ENCODE measurements at places on chromosomes 1 and 21.

- DNase-seq: no peak
Observed at GRCh38 chr1:10969267-10969970, 43.0 kb upstream of the TARDBP start.

DNA sequence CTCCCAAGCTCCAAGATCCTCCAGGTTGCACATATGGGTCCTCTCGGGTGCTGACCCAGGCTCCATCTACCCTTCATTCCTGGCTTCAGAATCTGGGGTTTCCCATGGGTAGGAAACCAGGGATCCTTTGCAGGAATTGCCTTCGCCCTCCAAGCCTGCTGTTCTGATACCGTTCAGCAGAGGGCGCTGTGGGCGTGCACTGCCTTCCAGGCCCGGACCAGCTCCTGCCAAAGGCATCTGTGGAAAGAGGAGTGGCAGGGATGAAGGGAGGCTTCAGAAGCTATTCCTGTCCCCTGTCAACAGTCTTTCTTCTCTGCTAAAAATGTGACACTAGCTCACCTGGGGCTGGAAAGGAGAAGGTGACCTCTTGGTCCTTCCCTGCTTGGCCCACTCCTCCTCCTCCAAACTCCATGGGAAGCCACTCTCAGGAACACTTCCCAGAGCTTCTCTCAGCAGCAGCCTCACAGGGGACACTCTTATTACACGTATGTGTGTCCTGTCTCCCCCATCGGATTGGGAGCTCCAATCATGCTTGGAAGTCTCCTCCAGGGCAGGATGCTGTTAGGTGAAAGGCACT lies 71.2 kb downstream of the VWA5B1 start:
- no peak for DNase-seq

GRCh38 chr1:44636688-44637598 lies 37.3 kb downstream of the TMEM53 start:
- DNase-seq: no peak

- DNase-seq: no peak
Observed at GRCh38 chr1:220076861-220077762, 12.5 kb downstream of the BPNT1 start.

DNA sequence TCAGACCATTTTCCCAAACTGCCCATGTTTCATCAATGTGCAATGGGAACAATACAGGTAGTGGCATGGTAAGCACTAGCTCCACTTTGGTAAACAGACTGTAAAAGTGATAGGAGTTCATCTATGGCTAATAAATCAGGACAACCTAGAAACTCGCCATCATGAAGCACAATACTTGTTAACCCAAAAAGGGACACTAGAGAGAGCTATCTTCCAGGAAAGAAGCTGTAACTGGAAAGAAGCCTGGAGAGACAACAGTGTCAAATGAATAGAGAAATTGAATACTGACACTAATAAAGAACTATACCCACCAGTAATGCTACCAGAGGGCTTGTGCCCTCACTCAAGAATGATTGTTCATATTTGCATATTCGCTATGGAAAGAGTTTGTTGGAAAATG lies 164.7 kb upstream of the RGS18 start:
- peak; percentile 14 for DNase-seq

- DNase-seq: no peak
Observed at GRCh38 chr1:233326811-233327650, 493 bp upstream of the MAP3K21 start.

DNA sequence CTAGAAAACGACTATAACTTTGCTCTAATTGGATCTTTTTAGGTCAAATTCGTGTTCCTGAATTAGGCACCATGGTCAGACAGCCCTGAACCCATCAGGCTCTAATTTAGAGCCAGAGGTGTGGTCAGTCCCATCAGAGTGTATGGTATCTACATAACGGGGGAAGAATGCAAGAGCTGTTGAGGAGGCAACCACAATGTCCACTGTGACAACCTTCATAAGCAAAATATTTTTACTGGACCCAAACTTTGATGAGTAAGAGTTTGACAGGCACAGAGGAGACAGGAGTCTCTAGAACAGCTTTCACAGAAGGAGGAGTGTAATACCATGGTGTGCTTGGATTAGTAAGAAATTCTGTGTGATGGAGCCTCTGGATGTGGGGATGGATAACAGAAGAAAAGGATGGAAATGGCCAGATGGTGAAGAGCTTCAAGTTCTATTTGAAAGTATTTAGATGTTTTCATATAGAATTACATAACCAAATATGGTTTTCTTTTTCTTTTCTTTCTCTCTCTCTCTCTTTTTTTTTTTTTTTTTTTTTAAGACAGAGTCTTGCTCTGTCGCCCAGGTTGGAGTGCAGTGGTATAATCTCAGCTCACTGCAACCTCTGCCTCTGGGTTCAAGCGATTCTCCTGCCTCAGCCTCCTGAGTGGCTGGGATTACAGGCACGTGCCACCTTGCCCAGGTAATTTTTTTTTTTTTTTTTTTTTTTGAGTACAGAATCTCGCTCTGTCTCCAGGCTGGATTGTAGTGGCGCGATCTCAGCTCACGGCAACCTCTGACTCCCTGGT lies 24.9 kb downstream of the UBE2U start:
- DNase-seq: no peak

- DNase-seq: no peak
Observed at GRCh38 chr1:195328681-195329080, 1279.6 kb downstream of the KCNT2 start.

DNA sequence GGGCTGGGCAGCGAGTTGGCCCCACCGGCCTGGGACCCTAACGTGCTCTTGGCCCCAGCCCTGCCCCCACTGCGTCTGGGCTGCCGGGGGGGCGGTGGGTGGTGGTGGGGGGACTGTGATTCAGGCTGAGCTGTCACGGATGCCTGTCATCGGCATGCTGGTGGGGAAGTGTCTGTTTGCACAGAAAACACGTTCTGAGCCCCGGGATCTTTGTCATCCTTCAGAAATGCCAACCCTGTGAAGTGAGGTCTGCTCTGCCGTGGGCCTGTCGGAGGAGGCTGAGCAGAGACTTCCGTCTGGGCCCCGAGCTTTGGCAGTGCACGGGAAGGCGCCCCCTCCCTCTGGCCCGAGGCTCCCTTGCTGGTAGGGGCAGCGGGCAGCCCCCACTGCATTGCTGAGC lies 24.3 kb upstream of the PLCH2 start:
- DNase-seq: peak; percentile 74

- DNase-seq: no peak
Observed at GRCh38 chr1:114033216-114033706, 54.0 kb downstream of the OLFML3 start.

DNA sequence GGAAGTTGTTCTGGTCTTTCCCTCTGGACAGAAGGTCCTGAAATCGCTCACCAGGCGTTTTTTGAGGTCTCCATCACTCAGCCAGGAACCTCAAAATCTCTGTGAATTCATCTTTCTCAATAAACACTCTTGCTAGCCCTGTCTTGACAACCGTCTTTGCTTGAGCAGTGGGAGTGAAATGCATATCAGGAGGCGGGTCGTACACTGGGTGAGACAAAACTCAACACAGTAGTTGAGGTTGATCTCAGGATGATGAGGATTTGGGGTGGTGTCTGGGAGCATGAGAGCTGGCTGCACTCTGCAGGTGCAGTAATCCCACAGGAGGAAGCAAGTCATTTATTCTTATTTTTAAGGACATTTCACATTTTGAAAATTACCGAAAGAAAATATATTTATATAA lies 1.9 kb downstream of the GPR25 start:
- DNase-seq: no peak

DNA sequence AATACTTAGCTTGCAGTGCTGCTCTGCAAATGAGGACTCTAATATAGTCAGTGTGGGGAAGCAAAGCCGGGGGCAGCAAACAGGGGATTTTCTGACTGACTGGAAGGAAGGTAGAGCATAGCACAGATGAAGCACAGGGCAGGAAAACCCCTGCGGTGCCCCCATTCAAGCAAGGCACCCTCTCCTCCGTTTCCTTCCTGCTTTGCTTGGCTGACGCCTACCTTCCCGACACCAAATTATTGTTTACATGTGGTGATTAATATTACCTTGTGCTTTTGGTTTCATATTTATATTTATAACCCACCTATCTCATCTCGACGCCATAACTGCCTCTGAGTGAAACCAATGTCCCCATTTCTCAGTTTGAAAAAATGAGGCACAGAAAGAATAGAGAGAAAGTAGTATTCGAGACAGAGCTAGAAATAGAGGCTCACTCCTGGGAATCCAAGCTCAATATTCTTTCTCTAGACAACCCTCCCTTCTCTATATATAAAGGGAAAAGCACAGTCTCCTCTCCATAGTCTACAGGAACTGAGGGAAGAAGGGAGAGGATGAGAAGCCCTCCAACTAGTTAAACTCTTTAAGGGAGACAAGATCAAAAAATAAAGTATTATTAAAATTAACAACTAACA lies 41.3 kb downstream of the PIK3C2B start:
- DNase-seq: no peak

DNA sequence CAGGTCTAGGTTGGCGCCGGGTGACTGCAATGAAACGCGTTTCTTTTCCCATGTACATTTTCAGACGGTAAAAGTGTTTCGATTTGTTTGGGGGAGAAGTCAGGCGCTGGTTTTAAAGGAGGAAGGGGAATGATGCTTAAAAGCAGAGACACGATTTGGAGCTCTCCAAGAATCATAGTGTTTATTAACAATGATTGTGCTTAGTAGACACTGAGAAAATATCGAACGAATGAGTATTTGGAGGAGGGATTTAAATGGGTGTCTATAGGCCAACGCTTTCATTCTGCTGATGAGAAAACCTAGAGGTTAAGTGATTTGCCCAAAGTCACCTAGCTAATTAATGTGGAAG lies 36.9 kb upstream of the JAK1 start:
- DNase-seq: no peak

- no peak for DNase-seq
Observed at GRCh38 chr1:209601809-209602657, 18.5 kb downstream of the CAMK1G start.

DNA sequence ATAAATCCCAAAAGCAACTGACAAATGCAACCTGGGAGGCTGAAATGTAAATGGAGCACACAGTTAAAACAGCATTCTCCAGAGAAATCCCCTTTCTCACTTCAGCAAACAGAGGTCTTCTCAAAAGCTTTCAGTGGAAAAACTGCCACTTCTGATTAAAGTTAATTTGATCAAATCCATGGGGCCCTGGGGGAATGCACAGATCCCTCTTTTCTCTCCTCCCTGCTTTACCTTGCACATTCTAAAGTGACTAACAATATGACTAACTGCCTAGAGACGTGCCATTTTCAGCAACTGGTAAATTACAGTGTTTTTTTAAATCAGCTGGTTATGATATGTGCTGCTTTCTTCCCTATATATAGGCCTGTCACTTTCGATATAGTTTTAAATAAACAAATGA lies 142.5 kb downstream of the RERE start:
- no peak for DNase-seq

DNA sequence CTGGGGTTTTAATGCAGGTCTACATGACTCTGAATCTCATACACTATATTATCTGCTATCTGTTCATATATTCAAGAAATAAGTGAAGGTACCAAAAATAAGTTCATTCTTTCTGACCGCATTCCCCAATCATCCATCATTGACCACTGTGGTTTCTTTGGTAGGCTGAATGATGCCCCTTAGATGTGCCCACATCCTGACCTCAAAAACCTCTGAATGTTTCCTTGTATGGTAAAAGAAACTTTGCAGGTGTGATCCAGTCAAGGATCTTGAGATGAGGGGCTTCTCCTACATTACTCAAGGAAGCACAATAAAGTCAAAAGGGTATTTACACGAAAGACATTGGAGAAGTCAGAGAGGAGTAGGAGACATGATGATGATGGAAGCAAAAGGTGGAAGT lies 60.6 kb upstream of the LRRC8B start:
- no peak for DNase-seq

DNA sequence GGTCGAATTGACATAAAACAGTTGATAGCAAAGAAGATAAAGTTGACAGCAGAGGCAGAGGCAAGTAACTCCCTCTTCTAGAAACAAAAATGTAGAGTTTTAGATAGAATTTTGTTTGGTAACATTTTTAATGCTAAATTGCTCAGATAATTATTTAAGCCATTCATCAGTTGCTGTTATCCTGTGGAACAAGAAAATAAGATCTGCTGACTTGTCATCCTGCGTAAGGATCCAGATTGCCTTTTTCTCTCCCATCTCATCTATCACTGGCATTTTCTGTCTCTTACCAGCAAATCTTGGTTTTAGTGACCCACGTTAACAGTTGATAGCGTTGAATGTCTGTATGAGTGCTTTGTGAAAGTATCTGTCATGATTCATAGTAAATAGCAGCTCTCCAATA lies 29.8 kb downstream of the SOAT1 start:
- no peak for DNase-seq

DNA sequence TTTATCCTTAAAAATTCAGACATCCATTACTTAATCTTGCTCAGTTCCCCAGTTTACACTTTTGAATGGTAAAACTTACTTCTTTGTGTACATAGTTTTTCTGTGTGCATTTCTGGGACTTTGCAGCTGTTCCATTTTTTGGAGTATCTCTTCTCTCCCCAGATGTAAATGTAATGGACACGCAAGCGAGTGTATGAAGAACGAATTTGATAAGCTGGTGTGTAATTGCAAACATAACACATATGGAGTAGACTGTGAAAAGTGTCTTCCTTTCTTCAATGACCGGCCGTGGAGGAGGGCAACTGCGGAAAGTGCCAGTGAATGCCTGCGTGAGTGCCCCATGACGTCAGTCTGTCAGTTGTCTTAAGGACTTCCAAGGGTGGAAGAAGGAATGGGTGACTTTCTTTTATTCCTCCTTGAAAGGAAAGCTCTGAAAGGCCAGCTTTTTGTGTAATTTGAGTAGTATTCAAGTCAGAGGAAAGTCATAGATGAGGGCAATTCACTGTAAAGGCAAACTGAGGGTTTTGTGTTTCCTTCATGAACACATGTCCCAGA lies 75.7 kb upstream of the LAMC2 start:
- DNase-seq: no peak

DNA sequence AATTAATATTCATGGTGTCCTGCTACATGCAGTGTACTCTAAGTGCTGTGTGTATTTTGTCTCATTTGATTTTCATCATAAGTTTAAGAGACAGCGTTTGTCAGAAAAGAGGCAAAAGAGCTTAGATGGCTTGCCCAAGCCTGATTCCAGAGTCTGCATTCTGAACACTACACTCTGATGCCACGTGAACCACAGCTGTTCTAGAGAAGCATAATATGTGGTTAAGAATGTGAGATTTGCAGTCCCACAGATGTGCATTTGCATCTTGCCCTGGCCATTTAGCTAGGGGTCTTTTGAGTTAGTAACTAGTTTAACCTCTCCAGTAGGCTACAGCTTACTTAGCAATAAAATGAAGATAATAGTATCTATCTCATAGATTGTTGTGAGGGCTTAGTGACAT lies 9.2 kb upstream of the GADD45A start:
- no peak for DNase-seq

GRCh38 chr1:17213782-17214148 lies 8.8 kb downstream of the PADI1 start:
- no peak for DNase-seq

DNA sequence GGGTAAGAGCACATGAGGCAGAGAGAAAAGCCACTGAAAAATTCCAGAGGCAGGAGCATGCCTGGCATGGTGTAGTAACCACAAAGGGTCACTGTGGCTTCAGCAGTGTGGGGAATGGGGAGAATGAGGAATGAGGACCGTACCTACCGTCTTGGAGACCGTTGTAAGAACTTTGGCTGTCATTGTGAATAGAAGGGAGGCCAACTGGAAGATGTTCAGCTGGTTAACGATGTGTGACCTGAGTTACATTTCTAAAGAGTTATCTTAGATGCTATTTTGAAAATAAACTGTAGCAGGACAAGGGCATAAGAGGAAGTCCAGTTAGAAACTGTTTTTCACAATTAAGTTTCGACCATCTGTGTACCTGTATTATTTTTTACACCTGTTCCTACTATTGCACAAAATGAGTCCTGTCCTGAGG lies 365.5 kb upstream of the SGIP1 start:
- DNase-seq: peak; percentile 21

GRCh38 chr1:156262461-156263287 lies 14.8 kb upstream of the PAQR6 start:
- DNase-seq: peak; percentile 46

Data from AG04449 (cell line).